ENCODE measurements at places on chromosomes 5 and 9.

- DNase-seq = no peak
Measured at GRCh38 chr9:120859361-120859760, 16.6 kb upstream of the PSMD5 start.

DNA sequence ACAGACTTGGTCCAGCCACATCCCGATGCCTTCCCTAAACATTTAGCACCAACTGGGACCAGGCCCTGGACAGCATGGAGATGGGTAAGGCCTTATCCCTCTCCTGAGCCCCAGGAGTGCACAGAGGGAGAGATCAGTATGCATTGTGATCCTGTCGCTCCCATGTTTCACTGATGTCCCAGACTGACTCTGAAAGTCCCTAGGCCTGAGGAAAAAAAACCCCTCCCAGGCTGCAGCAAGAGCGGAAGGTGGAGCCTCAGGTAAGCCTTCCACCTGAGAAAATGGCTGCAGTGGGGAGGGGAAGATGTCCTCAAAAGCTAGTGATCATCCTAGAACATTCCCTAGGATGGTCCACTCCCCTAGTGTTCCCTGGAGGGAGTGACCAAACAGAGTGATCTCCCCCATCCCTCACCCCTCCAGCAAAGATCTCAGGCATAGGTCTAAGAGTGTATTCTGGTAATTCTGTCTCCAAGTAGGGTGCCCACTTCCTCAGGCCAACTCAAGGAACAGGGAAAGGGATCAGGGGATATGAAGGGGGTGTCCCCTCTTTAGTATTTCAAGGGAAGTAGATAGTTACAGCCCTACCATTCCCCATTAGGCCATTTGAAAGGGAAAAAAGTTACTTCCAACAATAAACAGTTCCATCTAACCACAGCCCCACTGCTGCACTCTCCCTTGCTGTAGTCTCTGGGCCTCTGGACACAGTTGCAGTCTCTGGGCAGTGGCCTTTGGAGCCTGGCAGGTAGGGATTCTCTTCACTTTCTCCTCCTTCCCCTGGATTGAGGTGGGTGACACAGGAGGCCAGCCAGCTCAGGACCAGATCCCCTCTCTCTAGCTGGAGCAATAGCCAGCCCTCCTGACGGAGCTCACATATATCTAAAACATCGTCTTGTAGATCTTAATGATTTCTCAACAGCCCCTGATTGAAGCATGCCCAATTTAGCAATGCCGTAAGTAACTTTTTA lies 6.8 kb upstream of the CXXC5 start:
- DNase-seq = no peak

GRCh38 chr5:177447611-177448243 lies 1.1 kb downstream of the PRR7 start:
- no peak for DNase-seq

DNA sequence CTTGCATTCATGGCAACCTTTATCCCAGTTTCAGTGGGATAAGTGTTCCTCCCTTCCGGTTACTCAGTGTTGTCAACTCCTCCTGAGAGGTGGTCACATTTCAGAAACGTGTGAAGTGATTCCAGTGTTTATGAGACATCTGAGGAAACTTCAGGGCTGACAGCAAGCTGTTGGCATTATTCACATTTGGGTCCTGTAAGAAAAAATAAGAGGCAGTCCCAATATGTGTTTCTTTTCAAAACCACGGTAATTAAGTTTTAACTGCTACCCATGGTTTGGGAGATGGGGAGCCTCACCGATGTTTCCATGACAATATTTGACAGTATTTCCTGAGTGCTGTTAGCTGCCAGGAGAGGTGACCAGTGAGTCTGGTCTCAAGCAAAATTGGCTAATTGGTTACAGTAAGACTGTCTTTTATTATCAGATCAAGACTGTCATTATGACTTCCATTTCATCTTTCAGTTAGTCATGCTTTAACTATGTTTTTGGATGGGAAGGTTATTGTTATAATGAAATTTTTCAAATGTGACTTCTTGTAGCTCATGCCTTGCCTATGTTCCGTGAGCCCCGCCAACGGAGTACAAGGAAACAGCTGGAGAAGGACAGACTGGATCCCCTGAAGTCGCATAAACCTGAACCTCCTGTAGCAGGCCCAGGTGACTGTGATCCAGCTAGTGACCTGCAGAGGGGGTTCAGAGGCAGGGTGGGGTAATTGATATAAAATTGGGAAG lies 115.3 kb downstream of the GDNF start:
- DNase-seq = no peak

GRCh38 chr5:42919600-42919999 lies 107.9 kb upstream of the SELENOP start:
- no peak for DNase-seq

- no peak for DNase-seq
Measured at GRCh38 chr5:15650266-15650665, 150.3 kb downstream of the FBXL7 start.

DNA sequence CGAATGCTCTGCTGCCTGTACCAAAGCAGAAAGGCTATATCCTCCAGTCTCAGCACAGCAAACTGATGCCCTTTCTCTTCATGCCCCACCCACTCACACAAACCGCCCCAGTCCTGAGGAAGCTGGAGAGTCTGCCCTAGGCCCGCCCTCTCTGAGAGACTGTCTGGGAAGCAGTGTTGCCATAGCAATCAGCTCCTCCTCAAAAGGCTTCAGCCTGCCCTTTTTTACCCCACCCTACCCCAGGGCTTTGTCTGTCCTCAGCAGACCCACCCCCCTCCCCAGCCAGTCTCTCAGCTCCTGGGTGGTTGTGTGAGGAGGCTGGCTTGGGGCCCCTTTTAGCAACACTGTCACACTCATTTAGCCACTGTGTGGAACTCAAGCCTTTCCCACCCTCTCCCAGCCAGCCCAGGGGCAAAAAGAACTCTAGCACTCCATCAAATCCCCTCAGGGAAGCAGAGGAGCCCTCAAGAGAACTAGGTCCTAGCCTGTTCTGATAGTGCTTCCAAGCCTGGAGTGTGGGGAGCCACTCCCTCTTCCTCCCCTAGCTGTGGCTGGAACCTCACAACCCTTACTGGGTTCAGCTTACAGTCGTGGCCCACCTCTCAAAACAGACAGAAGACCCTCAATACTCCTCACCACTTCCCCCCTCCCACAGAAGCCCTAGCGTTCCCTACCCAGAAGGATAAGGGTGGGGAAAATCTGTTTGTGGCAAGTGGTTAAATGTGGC lies 1.4 kb downstream of the ATOSB start:
- DNase-seq = no peak

GRCh38 chr5:156254196-156254595 lies 72.8 kb upstream of the SGCD start:
- DNase-seq = no peak

GRCh38 chr5:38483805-38484398 lies 72.5 kb downstream of the LIFR start:
- DNase-seq = no peak
